Endothelial cell (in vitro differentiated cells): ENCODE measurements at places on chromosomes 4 and X.

DNA sequence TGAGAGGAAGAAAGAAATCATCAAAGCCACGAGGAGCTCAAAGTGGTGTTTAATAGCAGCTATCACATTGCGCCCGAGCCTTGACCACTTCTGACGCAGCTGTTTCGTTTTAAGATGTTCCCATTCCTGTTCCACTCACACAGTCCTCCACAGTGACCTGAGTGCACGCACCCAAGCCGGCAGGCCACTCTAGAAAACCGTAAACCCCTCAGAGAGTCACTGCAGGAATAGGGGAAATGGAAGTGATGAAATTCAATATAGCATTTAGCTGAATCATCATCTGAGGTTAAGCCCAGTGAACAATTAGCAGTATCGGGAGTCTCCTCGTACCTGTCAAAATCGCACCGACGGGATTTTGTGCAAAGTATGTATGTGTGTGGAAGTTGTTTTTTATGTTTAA lies 17.9 kb upstream of the HAND2 start:
- no peak for DNase-seq

GRCh38 chr4:4677556-4678522 lies 136.0 kb upstream of the STX18 start:
- peak; percentile 61 for DNase-seq

DNA sequence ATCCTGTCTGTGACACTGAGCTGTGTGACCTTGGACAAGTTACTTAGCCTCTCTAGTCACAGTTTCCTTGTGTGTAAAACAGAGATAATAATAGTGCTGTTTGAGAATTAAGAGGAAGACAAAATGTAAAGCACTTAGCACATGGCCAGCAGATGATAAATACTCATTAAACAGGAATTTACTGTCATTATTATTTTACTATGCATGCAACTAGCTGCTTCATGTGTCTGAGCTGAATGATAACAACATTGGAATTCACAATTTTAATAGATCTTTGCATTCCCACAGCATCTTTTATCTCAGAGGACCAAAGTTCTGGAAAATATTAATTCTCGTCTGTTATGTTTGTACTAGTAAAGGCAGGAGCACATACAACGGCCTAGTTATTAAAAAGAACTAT lies 79.2 kb upstream of the TET2 start:
- no peak for DNase-seq

DNA sequence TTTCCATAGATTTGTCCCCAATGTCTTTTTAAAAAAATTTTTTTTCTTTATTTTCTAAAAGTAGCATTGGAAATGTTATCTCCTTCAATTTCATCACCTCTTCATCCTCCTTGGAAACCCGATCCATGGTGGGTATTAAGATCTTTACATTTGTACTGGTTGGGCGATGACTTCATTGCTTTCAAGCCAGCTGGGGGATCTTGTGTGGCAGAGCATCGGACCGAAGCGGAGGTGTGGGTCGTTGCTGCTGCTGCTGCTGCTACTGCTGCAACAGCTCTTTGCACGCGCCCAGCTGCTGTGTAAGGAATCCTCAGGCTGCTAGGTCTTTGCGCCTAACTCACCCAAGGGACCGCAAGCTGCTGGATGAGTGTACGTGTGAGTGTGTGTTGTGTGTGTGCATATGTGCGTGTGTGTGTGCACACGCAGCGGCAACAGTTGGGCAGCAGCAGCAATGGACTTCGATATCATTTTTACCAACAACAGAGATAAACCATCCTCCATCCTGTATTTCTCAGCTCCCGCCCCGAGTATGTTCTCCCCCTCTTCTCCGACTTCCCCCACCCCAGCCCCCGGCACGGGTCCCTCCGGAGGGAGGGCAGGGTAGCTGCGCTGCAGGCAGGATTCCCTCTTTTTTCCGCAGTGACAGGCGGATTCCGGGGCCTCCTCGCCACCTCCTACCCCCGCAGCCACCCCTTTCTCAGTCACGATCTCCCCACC lies 768 bp upstream of the CDKL5 start:
- peak; percentile 20 for DNase-seq

DNA sequence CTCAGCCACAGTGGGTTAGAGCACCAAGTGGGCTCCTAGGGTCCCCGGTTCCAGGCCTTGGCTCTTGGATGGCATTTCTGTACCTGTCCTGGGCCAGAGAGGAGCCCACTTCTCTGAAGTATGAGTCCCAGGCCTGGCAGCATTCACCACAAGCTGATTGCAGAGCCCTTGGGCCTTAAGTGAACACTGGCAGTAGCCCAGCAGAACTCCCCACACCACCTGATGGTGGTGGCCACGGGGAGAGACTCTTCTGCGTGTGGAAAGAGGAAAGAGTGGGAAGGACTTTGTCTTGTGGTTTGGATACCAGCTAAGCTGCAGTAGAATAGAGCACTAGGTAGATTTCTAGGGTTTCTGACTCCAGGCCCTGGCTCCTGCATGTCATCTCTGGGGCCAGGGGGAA lies 104.8 kb downstream of the DLG3 start:
- no peak for DNase-seq

- DNase-seq = no peak
Observed at GRCh38 chr4:118910221-118910620, 21.6 kb downstream of the SYNPO2 start.

GRCh38 chr4:126238013-126238412 lies 923.3 kb downstream of the FAT4 start:
- DNase-seq = no peak

DNA sequence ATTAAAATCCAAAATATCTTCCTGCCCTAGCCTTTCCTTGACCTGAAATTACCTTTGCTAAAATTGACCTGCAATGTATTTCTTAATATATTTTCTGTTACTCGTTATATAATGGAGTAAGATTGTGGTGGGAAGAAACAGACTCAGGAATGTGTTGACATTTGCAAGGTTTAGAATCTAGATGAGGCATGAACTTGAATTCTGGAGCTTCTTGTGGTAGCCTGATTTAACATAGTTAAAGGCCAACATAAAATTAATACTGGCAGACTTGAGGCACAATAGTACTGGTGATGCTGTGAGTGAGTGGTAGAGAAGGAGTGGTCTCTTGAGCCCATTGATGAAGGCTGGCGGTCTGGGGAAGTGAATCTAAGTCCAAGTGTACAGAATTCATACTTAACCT lies 197.9 kb upstream of the SPRY1 start:
- DNase-seq = no peak

DNA sequence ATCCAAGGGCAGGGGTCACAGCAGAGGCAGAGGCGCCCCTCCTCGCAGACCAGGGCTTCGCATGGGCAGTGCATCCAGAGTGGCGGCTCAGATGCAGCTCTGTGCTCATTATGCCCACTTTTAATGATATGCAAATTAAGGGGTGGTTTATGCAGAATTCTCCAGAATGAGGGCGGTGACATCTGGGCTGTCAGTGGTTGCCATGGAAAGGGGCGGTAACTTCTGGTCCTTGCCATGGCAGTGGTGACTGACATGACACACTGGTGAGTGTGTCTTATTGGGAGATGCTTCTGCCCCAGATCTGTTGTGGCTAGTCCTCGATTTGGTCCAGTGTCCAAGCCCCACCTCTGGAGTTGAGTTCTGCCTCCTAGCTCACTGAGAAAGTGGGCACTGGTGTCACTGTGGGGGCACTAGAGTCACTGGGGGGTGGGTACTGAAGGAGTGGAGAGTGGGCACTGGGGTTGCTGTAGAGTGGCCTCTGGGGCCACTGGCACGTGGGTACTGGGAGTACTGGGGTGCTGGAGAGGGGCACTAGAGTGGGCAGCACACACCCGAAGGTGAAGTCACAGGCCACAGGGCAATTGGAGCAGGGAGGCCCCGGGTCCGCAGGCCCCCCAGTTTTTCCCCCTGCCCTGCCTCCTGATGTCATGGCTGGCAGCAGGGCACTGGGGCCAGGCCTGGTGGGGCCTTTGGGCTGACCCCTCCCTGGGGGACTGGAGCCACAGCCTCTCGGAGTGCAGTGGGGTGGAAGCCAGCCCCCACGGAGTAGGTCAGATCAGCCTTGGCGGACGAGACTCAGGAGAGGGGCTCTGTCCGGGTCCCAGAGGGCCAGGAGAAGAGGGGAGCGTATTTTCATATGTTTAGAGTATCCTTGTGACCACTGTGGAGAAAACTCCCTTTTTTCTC lies 98.6 kb upstream of the NKX1-1 start:
- DNase-seq = no peak

GRCh38 chr4:183912585-183912984 lies 7.5 kb downstream of the STOX2 start:
- no peak for DNase-seq

DNA sequence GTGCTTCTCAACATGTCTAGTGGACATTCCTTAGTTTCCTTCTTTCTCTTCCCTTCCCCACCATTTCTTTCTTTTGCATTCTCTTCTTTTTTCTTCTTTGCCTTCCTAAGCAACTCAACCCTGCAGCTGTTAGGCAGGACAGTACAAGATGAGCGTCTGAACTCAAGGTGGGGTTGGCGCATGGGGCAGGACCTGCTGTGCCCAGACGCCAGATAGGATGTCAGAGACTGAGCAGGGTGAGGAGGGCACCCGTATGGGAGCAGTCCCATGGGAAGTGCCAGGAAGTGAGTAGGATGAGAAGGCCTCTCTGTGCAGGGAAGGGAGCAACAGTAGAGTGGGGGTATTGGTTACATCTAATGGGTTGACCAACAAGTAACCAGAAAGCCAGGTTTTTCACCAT lies 38.1 kb upstream of the ZNF827 start:
- DNase-seq = no peak

DNA sequence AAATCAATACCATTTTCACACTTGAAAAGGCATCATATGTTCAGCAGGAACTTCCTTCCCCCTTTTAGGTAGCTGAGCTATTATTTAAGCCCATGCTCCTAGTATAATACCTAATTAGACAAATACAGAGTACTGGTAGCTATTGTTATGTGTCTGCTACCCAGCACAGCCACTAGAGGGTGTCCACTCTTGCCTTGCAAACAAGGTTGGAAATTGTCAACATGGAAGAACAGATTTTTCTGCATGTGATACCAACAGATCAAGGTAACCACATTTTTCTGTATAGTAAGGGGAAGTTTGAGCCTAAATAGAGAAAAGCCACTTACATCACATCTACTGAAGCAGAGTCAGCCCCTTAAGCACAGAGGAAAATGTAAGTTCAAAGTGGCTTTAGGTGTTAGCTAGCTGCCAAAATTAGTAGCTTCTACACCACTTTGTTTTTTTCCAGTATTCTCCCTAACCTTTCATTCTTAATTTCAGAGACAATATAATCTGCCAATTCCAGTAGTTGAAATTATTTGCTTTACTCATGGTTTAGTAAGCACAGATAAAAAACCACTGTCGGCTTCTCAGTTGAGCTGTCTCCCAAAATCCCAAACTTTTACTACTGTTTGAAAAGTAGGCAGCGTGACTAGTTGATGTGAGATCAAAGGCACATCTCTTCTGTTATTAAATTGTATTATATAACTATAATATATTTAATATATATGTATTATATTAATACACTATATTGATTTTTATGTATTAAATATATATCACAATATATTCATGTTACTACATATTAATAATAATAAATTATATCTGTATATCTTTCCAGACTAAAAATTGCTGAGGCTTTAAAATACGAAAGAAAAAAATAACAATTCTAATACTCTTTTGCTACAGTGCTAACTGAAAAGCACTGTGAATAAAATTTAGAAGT lies 38.2 kb downstream of the EDNRA start:
- DNase-seq = peak; percentile 60

DNA sequence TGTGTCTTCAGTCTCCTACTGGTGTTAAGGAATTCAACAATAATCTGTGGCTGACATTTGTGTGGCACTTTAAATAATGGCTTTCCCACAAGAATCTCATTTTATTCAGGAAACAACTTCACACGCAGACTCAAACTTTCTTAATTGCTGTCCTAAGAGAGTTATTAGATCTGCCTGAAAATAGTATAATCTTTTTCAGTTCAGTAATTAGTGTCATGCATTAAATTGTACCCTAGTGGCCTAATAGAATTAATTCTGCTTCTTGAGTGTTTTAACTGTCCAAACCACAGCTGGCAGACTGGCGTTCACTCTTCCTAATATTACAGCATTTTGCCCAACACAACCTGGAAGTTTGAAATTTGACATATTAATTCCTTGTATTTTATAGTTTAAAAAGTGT lies 107.1 kb downstream of the GRIA2 start:
- DNase-seq = no peak

DNA sequence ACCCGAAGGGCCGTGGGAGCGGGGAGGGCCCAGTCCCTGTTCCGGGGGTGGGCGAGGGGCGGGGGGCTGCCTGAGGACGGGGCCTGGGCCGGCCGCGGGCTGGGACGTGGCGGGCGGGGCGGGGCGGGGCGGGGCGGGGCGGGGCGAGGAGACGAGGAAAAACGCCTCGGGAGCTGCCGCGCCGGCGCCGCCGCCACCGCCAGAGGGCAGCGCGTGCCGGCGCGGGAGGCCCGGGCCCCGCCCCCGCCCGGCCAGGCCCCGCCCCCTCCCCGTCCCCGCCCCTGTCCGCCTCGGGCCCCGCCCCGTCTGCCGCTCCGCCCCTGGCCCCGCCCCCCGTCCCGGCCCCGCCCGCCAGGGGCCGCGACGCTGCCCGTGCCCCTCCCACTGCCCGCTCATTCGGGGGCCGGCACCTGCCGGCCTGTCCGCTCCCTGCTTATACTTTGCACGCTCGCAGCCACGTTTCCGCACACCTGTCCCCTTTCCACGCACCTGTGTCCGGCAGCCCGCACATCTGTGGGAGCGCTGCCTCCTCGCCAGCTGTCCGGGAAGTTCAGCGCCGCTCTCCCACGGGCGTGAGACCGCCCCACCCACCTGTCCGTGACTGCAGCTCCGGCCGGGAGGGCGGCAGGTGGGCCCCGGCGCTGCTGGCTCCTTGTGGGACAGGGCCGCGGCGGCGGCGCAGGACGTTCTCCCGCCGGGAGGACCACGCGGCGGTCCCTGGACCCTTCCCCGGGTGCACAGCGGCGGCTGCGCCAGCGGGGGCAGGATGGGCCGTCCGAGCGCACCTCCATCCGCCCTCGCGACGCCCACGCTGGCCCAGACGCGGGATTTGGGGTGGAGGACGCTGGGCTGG lies 1.7 kb upstream of the FGFRL1 start:
- DNase-seq = peak; percentile 78

DNA sequence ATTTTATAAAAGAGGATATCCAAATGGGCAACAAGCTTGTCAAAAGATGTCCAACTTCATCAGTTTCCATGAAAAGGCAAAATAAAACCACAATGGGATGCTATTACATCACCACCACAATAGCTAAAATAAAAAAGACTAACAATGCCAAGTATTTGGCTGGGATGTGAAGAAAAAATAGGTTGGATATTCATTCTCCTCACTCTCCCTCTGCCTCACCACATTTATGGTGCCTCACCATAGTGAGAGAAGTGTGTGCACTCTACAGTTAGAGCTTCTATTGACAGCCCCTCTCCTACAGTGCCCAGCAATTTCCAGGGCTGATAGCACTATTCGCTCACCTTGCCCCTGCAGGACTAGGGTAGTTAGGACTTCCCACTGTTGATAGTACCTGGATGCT lies 25.5 kb downstream of the VEGFC start:
- DNase-seq = no peak

DNA sequence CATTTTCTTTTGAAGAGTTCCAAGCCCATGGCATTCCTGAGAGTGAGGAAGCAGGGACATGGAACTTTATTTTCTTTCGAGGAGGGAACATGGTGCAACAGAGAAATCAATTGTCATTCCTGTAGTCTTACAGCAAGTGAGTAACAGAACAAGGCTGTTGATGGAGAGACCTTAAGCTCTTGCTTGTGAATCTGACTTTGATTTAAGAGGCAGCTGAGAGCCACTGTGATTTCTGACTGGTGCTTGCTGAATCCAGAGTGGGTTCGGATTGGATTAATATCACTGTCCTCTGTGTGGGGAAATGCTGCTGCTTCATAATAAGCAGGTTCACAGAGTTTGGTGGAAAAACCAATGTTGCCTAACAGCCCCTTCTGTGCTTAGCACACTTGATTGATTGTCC lies 4.7 kb upstream of the ATP1B4 start:
- no peak for DNase-seq
